ENCODE measurements at places on chromosomes 3 and 15. TPM values are rescaled to one million over a fixed set of nuclear protein-coding genes. Genes with fewer than 3 reads are reported as not detected.

LEKR1 gene
- 0.97 TPM for total RNA-seq

FAM174B gene
- total RNA-seq, result 0.97 TPM

ITIH4 gene
- total RNA-seq, result 1.3 TPM

GOLGA8K gene
- not detected for total RNA-seq

HTR3E gene
- not detected for total RNA-seq

TUSC7 gene
- not detected for total RNA-seq

TGM5 gene
- not detected for total RNA-seq

SMC4 gene
- 63.5 TPM for total RNA-seq

SAMMSON gene
- total RNA-seq, result not detected

PTPRG gene
- 41.0 TPM for total RNA-seq

NUSAP1 gene
- 28.3 TPM for total RNA-seq

CHL1 gene
- not detected for total RNA-seq
